ENCODE measurements at places on chromosomes 4 and X.

GRCh38 chrX:47644557-47645091, 5.7 kb downstream of the ELK1 start:
- peak; percentile 23 for DNase-seq

DNA sequence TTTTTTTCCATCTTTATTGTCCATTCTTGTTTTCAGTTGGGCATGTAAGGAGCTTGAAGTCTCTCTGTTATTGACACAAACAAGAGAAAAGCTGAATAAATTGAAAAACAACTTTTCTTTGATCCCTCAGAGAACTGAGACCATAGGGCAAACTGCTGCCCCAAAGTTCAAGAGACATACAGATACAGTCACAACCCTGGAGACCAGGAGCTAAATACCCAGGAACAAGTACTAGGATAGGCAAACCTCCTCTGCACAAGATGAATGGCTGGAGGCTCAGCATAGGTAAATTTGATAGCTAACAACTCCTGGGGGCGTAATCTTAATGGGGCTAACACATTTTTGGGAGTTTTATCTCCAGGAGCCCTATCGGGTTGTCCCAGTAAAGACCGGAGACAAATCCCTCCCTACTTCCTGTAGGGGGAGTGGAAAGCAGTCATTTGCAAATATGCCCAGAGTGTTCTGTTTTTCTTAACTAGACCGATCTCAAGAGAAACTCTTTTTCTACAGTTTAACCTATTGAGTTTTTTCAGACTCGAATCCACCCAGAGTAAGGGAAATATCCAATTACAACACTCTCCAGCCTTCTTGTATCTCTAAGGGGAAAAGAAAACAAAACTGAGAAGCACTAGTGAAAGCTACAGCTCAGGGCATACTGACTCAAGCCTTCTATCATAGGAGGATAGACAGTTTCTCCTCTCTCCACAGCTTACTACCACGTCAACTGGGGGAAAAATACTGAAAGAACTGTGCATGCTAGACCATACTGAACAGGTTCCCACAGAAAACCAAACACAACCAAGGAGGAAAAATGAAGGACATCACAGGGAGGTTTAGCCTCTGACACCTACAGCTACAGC, 23.1 kb downstream of the MAGEA8 start:
- no peak for DNase-seq

- DNase-seq = peak; percentile 56
Observed at GRCh38 chr4:98663226-98664006, 5.0 kb upstream of the TSPAN5 start.

DNA sequence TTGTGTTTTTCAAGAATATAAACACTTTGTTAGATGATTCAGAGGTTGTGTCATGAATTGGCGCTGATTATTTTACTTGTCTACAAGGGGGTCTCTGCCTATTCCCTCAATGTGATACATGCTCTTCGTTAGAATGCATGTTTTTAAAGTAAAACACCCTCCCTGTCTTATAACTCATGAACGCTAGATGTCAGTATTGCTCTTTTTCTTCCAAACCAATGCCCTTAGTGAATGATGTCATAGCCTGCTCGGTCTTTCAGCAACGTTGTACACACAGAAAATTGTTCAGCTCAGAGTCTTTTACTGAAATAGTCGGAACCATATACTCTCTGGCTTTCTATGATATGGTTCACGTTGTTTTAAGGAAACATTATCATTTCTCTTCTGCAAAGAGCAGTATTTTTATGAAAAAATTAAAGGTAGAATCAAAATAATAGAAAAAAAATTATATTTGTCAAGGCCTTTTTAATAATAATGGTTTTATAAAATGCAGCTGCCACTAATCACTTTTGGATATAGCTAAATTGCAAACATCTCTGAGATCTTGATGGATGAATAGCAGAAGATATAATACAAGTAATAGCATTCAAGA, 292.9 kb downstream of the TLL1 start:
- DNase-seq = no peak

GRCh38 chr4:53015681-53016080, 153.6 kb downstream of the RASL11B start:
- DNase-seq = peak; percentile 4

- DNase-seq = no peak
Observed at GRCh38 chr4:122548452-122548851, 72.4 kb downstream of the IL21 start.

- peak; percentile 5 for DNase-seq
Observed at GRCh38 chr4:80006935-80007744, 65.9 kb downstream of the ANTXR2 start.

- no peak for DNase-seq
Observed at GRCh38 chrX:455199-455598, 68.5 kb upstream of the PPP2R3B start.

DNA sequence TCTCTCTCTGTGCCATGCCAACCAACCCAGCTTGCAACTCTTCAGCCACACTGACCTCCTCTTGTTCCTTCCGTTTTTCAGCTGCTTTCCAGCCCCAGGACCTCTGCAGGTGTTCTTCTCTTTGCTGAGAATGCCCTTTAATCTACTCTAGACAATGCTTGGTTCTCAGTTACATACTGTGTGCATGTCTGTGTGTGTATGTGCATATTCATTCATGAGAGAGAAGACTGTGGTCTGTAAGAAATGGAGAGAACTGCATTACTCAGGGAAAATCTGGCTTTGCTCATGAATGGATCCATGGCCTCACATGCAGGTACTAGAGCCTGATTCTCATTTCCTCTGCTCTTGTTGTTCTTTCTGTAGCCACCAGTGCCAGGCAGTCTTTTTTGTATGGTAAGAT, 636.9 kb upstream of the TENM3 start:
- no peak for DNase-seq

DNA sequence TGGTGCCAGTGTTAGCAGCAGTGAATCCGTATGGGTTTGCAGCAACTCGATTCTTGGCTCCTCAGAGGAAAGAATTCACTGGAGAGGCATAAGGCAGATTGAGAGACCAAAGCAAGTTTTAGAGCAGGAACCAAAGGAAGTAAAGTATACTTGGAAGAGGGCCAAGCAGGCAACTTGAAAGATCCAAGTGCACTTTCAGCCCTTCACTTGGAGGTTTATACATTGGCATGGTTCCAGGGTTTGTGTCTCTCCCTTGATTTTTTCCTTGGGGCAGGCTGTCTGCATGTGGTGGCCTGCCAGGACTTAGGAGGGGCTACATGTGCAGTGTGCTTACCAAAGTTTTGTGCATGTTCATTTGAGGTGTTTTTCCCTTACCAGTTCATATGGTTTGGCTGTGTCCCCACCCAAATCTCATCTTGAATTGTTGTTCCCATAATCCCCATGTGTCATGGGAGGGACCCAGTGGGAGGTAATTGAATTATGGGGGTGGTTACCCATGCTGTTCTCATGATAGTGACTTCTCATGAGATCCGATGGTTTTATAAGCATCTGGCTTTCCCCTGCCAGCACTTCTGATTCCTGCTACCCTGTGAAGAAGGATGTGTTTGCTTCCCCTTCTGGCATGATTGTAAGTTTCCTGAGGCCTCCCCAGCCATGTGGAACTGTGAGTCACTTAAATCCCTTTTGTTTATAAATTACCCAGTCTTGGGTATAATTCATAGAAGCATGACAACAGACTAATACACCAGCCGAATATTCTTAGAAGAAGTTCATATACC, 86.2 kb upstream of the TSPAN5 start:
- DNase-seq = no peak

- no peak for DNase-seq
Observed at GRCh38 chr4:187865914-187866313, 129.7 kb upstream of the ZFP42 start.

DNA sequence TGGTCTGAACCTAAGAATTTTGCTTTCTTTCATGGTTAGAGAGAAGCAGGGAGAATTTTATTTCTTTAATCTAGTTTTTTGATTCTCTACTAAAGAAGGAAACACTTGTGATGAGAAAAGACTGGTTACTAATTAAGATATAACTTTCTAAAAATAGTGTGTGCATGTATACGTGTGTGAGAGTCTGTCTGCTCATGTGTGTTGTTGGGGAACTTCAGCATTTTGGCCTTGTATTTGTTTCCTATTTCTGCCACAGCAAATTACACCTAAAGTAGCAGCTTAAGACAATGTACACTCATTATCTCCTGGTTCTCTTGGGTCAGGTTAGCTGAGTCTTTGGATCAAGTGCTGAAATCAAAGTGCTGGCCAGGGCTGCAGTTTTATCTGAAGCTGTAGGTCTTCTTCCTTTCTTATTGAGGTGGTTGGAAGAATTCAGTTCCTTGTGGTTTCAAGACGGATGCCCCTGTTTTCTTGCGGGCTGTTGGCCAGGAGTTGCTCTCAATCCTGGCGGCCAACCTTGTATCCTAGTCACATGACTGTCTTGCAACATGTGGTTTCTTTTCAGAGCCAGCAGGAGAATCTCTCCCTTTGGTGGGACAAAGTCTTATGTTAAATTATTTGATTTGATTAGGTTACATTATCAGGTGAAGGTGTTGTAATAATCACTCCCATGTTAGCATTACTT, 188.4 kb upstream of the CLNK start:
- DNase-seq = no peak

- no peak for DNase-seq
Observed at GRCh38 chr4:141021397-141022110, 111.7 kb downstream of the RNF150 start.

DNA sequence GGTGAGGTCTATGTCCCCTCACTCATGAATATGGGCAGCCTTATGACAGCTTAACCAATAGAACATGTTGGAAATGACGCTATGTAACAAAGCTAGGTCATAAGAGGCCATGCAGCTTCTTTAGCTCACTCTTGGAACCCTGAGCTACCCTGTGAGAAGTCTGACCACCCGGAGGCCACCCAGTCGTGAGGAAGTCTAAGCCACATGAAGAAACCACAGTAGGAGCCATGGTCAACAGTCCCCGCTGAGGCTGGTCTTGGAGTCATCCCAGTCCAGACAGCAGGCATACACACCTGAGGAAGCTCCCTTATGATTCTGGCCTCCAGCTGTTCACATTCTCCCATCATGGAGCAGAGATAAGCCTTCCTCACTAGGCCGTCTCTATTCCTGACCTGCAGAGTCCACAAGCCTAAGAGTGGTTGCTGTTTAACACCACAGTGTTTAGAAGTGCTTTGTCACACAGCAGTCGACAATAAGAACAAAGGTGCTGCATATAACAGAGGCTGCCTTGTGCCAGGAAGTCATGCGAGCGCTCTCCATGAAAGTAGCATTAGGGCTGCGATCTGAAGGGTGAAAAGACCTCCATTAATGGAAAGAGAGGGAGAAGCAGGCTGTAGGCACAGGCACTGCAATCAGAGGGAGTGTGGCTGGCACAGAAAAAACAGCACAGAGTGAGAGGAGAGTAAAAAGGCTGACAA, 38.2 kb downstream of the TSPAN5 start:
- DNase-seq = no peak

DNA sequence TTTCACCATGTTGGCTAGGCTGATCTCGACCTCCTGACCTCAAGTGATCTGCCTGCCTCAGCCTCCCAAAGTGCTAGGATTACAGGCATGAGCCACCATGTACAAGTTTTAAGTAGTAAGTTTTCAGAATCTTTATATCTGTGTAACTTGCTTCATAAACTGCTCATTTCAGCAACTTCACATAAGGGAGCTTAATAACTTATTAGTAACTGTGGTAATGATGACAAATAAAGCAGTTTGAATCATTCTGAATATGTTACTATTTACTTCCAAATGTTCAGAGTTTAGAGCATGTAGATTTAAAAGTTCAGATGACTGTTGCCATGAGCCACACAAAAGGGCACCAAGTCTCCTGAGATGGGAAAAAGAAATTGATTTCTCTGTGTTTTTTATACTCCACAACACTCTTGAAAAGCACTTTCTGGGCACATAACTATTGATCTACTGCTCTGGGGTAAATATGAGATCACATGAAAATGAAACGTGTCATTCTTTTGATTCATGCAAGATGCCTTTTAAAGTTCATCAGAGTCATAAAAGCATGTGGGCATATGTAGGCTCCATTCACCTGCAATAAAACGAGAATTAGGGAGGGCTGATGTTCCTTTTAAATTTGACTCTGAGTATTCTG, 14.1 kb upstream of the CA5B start:
- DNase-seq = no peak

GRCh38 chr4:81541161-81541945, 69.6 kb upstream of the RASGEF1B start:
- no peak for DNase-seq

DNA sequence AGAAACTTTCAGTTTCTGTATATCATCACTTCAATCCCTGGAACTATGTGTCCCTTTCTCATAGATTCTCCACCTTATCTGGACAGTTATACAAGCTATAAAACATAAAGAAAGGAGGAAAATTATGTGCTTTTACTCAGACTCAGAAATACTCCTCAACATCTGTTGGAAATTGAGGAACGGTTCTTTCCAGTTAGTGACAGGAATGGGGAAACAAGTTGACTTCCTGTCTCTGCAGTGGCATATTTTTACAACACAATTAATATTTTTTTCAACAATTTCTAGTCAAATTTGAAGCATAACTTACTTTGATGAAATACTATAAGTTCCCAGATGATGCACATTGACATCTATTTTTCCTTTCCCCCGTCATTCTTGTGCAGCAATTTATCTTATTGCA, 27.9 kb downstream of the ABHD18 start:
- DNase-seq = no peak

Measured in CD4-positive, alpha-beta T cell treated with Interleukin-17A for 4 hours (primary cell).